ENCODE measurements at places on chromosomes 11 and 22.

DNA sequence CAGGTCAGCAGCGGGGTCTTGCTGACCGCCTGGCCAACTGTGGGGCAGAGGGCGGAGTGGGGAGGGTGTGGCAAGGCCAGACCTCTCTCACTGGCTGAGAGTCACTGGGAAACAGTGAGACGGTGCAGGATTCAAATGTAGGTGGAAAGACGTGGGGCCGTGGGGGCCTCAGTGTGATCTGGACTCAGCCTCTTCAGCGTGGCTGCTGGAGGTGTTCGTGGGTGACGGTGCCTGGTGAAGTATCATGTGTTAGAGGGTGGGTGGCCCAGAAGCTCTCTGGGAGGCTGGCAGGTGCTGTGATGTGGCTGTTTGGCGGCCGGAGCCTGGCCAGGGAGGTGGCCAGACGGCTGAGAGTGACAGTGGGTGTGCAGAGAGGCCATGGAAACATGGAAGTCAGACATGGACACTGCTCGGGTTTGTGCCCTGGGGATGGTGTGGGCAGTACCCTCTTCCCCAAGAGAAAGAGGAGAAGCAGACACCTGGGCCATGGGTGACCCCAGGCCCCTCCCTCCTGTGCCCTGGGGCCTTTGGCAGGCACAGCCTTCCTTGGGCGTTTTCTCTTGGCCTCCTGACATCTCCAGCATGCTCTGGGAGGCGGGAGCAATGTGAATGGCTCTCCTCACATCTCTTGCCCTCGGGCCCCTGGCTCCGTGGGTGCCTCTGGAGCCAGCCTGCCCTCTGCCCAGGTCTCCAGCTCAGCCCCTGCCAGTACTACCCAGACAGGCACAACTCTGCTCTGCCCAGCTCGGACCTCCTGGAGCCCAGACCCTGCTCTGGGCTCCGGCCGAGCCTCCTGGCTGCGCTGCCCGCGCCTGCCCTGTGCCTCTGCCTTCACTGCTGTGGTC, 10.1 kb upstream of the ACR start:
- DNase-seq: no peak

- peak; percentile 31 for DNase-seq
These were observed 21.2 kb downstream of the PTPRJ start for GRCh38 chr11:48001438-48002021.

GRCh38 chr11:44893846-44894617, 56.7 kb downstream of the TP53I11 start:
- peak; percentile 15 for DNase-seq

- DNase-seq: no peak
These were observed 88.5 kb upstream of the SYT13 start for GRCh38 chr11:45374653-45375059.

DNA sequence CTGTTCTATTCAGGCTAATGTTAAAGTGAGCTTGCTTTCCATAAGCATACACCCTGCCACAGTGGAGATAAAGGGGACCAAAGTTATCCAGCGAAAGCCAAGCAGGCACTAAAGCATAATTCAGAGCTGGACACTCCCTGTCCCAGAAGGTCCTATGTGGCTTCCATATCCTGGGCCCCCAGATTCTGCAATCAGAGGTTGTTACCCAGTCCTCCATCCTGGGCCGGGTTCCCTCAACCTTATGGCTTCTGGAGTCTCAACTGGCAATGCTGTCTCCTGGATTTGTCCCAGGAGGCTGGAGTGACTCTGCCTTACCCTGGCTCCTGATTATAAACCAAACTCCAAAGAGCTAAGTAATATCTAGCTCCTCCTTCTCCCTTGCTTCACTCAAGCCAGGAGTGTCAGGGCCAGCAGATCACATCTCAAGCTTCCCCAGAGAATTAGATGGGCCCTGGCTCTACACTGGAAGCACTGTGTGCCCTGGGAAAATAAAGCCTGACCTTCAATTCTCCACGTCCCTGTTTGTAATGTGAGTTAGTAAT, 14.0 kb upstream of the SMIM35 start:
- DNase-seq: no peak

- no peak for DNase-seq
These were observed 637.4 kb upstream of the API5 start for GRCh38 chr11:42674436-42674835.

DNA sequence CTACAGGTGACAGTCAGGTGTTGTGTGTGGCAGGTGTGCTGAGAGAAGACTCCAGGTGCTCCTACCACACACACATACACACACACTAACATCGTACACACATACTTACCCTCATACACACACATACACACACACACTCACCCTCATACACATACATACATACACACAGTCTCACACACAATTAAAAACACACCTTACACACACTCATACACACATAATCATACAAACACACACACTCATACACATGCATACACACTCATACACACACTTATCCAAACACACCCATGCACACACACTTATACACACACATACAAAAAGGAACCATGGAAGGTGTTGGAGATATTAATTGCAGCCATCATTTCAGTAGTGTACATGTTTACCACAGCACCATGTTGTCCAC, 4.6 kb downstream of the KRTAP5-3 start:
- DNase-seq: no peak
